Activated naive CD4-positive, alpha-beta T cell (primary cell): ENCODE measurements at places on chromosomes 1 and 21.

GRCh38 chr1:207397525-207397926, 56.6 kb upstream of the CR2 start:
- no peak for DNase-seq

- DNase-seq: no peak
These were observed 19.2 kb downstream of the FAM89A start for GRCh38 chr1:231020816-231021215.

- no peak for DNase-seq
These were observed 362.3 kb upstream of the VAMP3 start for GRCh38 chr1:7408771-7409150.

DNA sequence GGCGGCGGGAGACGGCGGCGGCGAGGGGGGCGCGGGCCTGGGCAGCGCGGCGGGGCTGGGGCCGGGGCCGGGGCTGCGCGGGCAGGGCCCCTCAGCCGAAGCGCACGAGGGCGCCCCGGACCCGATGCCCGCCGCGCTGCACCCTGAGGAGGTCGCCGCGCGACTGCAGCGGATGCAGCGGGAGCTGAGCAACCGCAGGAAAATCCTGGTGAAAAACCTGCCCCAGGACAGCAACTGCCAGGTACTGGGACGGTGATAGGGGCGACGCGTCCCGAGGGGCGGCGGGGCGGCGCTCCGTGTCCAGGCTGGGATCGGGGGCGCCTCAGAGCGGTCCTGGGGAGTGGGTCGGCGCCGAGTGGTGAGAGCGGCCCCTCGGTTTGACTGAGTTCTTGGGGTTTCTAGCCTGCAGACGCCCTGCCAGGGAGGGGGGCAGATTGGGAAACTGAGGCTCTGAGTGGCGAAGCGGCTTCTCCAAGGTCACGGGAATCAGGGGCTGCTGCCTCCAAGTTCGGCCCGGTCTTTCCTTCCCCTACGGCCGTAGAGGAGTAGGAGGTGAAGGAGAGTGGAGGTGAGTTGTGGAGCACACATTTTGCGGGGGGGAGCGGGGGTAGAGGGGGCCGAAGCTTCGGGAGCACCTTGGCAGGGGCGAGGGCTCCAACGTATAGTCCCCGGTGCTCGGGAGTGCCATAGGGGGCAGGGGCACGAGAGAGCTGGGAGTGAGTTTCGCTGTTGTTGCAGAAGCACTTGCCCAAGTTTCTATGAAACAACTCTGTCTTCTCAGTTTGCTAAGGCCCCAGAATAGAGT, 508 bp downstream of the RAVER2 start:
- DNase-seq: peak; percentile 10

- no peak for DNase-seq
These were observed 2.4 kb downstream of the ENO1 start for GRCh38 chr1:8876087-8876486.

DNA sequence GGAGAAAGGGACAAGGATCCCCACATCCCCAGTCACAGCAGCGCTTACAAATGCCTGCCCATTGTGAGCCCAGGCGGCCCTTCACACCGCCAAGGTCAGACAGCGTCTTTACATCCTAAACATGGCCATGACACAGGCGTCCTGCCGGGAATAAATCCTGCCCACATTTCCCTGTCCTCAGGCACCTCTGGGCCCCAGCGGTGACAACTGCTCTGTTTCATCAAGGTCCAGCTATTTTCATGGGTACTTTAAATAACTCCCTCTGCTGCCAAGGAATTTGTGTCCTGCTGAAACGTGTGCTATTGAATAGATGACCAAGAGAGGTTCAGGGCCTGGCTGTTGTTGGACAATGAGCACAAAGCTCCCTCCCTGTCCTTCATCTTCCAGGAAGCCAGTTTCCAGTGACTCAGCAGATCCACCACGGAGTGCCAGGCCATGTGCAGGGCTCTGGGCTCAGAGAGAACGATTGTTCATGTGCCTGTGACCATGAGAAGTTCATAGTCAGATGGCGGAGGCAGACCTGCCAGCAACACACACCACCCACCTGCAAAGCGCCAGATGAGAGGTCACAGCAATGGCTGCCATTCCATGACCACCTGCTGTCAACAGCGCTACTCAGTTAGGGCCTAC, 195.8 kb downstream of the MATN1 start:
- no peak for DNase-seq

DNA sequence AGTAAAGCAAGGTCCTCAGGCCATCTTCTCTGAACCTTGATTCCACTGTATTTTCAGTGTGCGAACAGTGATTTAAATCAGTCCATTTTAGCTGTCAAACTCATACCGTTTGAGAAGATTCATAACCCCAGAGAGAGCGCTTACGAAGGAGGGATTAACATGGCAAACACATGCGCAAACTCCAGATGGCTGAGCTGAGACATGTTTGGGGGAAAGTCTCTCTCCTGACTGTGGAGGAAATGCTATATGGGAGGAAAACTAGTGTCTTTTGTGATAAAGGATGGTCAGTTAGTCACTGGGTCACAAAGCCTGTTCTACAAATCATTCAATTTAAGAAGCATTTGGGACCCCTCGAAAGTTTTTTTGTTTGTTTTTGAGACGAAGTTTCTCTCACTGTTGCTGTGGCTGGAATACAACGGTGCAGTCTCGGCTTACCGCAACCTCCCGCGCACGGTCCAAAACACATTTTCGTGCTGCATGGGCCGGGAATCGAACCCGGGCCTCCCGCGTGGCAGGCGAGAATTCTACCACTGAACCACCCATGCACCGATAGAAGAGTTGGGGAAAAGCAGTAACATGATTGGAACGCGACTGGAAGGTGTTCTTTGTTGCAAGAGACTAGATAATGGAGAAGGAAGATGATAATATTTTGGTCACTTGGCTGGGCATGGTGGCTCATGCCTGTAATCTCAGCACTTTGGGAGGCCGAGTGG, 58.4 kb upstream of the CXADR start:
- DNase-seq: peak; percentile 8
